LHCN-M2 (cell line): ENCODE measurements at places on chromosomes 7 and 10.

GRCh38 chr7:81886211-81886764 lies 116.4 kb upstream of the HGF start:
- DNase-seq = peak; percentile 48

DNA sequence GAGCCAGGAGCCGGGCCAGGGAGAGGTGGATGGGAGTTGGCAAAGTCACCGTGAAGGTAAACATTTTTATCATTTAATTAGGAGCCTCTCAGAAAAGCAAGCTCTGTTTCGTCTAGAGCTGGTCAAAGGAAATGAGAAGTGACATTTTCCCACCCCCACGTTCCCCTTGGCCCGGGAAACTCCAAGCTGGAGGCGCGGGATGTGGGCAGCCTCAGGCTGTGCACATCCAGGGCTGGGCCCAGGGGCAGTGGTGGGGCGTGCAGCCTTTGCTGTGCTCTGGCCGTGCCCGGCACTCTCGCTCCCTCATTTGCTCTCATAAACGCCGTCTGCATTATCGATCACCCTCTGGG lies 135.6 kb upstream of the RET start:
- no peak for DNase-seq

DNA sequence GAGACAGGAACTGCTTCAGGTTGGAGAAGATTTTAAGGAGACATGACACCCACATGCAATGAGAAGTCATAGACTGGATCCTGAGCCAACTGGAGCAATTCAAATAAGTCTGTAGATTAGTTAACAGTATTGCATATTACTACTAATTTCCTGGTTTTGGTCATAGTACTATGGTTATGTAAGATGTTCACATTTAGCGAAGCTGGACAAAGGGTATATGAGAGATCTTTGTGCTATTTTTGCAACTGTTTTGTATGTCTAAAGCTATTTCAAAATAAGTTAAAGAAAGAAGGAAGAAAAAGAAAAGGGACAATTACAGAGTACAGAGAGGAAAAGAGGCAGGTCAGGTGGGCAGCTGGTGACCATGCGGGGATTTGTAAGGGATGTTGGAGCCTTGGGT lies 116.5 kb upstream of the SVIL start:
- no peak for DNase-seq

- DNase-seq = no peak
These were observed 34.1 kb upstream of the AGR2 start for GRCh38 chr7:16838891-16839290.

GRCh38 chr10:97810446-97810845 lies 38.6 kb upstream of the SFRP5 start:
- no peak for DNase-seq

DNA sequence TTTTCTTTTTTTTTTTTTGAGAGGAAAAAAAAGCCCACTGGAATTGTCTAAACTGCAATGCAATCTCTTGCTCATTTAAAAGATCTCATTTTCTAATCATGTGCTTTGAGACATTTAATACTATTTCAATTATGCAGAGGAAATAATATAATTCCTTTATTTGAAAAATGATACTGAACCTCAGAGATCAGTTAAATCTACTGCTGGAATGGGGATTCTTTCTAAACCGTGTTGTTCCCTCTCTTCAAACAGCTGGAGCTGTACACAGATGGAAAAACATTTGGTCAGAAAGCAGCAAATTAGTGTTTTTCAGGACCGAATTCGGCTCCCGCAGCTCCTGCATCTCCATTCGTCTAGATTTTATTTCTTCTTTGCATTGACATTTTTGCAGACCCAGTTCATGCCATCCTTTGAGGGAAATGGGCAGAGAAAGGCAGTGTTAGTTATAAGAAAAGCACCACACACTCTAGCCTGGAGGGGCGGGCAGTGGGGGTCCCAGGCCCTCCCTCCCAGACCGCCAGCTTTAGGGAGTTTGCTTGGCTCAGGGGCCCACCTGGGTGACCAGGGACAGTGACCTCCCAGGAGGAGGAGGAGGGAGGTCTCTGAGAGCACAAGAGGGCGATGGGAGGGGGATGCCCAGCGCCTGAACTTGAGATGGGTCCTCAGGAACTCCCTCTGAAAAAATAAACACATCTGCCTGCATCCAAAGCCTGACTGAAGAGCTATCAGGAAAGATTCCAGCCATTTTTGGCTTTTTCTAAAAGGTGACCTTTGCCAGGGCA lies 32.4 kb downstream of the TRIM8 start:
- peak; percentile 44 for DNase-seq

DNA sequence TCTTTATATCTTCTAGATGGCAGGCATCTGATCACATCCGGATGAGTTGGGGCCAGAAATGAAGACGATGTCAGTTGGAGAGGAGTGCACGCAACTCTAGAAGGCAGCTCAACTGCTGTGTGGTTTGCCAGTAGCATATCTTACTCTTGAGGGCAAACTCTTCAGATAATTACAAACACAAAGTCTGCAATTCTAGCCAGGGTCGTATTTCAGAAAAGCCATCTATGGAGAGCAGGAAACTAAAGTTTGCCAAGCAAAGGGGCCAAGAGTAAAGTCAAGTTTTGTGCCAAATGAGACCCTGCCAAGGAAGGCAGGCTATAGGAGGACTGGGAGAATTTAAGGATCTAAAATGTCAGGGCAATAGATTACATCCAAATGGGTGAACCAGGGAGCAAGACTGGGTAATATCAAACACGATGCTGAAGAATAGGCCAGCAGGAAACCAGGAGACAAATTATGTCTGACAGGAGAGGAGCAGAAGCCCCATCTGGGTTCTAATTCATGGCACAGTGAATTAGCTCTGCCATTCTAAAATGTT lies 312.5 kb upstream of the SEMA3C start:
- DNase-seq = no peak

DNA sequence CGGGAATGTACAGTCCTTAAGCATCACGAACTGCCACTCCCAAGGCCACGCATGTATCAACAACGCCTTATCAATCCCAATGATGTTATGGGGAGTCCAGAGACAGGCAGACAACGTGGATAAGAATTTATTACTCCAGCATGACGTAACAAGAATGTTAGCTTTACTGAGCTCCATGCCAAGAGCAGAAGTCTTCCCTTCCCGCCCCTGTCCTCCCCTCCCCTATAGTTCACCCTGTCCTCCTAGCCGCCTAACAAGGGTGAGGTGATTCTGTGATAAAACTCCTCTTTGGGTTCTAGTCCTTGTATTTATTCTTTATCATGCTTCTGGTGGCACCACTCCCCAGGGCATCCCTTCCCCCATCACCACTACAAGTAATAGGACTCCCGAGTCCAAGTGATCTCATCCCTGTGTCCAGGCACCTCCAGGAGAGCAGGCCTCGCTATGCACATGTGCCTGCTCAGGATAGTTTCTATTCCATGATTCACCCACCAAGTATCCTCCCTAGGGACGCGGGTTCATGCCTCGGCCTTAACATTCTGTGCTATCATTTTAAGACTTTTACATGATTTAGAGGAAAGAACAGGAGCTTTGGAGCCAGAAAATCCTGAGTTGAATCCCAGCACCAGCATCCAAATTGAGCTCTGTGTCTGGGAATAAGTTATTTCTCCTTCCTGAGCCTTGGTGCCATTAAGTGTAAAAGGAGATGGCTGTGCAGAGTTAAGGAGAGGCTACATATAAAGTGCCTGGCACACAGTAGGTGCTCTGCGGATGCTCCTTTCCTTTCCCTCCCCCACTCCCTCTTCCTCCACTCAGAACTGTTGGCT lies 15.4 kb downstream of the GSDME start:
- peak; percentile 99 for DNase-seq

GRCh38 chr10:30863516-30864210 lies 168.0 kb downstream of the ZNF438 start:
- no peak for DNase-seq

GRCh38 chr7:38878694-38879457 lies 30.1 kb downstream of the VPS41 start:
- no peak for DNase-seq

DNA sequence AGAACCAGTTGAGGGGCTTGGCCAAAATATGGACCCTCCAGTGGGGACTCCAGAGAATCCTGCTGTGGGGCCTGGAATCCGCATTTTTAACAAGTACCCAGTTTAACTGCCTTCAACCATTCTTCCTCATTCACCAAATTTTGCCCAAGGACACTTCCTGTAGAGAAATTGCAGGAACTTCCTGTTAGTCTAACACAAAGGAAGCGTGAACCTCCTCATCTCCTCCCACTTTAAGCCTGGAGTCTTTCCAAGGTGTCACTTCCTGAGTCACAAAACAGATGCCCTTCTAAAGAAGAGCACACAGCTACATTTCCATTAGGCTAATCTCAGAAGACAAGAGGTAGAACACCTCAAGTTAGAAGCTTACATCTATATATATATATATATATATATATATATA lies 188.4 kb downstream of the PPP1R17 start:
- DNase-seq = no peak

GRCh38 chr7:158638001-158638400 lies 50.4 kb upstream of the PTPRN2 start:
- DNase-seq = peak; percentile 17

DNA sequence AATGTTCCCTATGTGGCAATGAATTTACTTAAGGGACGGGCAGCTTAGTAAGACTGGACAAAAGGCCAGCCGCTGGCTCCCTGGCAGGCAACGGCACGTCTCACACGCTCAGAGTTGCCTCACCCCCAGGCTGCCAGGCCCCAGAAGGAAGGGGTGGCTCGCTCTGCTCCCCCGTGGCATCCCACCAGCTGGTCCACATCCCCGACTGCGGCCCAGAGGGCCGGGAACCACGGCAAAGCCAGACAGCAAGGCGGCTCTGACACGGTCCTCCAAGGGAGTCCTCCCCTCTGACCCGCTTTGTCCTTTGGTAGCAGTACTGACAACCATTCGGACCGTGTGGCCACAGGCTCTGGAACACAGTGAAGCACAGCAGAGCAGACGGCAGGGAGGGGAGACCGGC lies 34.1 kb downstream of the NUDT1 start:
- DNase-seq = no peak

DNA sequence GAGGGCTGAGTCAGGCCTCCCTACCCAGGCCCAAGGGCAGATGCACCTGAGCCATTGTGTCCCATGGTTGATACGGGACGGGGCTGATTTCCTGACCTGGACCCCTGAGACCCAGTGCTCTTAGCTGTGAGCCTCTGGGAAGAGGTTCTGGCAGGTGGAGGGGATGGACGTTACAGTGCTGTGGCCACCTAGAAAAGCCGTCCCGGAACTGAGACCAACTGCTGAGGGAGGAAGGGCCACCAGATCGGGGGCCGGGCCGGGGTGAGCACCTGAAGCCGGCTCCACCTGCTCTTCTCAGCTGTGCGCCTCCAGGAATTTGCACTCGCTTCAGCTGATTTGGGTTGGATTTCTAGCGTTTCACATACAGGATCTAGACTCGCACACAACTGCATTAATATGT lies 35.4 kb downstream of the CHST12 start:
- no peak for DNase-seq

GRCh38 chr7:155884225-155885166 lies 72.2 kb upstream of the SHH start:
- DNase-seq = no peak

DNA sequence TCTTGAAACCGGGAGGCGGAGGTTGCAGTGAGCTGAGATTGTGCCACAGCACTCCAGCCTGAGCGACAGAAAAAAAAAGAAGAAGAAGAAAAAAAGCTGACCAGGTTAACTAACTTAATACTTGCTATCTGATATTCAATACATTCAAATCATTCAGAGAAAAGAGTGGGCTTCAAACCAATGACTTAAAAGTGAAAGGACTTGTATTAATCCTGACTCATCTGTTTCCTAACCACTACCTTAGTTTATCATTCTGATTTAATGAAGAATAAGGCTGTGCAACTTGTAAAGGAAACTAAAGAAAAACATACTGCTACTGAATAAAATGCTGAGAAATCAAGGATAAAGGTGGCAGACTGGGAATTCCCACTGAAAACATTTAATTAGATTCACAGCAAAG lies 128.4 kb downstream of the NRBF2 start:
- DNase-seq = no peak

DNA sequence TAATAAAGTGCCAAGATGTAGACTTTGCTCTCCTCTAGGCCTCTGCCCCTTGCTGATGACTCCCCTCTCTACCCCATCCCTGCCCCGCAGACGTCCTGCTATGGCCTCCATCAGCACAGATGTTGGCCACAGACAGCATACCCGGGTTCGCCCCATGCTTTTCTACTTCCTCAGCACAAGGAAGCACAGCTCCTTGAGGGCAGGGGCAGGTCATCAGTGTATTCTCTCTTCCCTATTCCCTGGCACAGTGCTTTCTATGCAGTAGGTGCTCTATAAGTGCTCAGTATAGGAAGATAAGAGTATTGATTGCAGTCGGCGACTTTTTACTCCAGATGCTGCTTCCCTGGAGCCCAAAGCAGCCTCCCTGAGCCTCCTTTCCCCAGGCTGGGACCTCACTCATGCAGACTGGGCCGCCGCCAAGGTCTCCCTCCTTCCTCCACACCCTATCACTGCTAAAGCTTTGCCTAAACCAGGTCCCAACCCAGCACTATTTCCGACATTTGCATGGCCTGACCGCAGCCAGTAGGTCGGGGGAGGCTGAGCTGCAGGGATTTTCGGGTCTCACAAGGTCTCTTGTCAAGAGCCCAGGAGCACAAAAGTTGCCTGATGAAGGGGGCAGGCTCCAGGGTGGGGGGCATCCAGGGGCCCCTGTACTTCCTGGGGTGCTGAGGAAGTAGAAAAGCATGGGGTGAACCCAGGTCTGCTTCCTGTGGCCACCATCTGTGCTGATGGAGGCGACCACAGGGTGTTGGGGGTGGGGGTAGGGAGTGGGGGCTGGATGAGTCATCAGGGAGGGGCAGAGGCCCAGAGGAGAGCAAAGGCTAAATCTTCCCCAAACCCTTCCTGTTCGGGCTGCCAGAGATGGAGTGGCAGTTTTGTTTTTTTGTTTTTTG lies 8.0 kb downstream of the CALHM3 start:
- peak; percentile 24 for DNase-seq

DNA sequence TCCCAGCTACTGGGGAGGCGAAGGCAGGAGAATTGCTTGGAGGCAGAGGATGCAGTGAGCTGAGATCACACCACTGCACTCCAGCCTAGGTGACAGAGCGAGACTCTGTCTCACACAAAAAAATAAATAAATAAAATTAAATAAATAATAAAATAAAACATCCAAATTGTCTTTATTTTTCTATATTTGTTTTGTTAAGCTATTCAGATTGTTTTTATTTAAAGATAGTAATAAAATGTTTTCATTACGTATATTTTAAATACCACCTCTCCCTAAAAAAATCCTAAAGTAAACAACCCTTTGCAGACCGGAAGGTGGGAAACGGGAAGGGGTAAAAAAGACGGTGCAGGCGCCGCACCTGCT lies 70.7 kb upstream of the TNRC18 start:
- no peak for DNase-seq

- peak; percentile 47 for DNase-seq
These were observed 97.1 kb downstream of the CREB5 start for GRCh38 chr7:28509251-28510025.

DNA sequence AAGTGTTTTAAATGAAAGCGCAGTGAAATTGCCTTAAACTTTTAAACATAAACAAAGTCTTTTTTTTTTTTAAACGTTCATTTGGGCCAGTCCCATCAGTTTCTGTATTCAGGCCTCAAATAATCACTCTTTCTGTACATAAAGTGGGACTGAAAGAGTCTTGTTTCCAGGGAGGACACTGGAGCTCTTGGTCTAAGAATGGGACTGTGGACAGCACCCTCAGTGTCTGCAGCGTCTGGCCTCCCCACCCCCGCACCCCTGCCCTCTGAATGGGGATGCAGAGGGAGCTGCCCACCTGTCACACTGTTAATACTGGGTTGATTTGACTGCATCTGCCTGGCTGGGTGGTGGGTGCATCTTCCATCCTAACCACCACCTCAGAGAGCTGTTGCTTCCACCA lies 5.2 kb downstream of the ZNF365 start:
- no peak for DNase-seq
